Activated T-helper 9 cell treated with anti-CD3 and anti-CD28 coated beads, Interleukin-2, amount 50 U/mL, for 16 hours (primary cell): ENCODE measurements at places on chromosomes 1 and 21.
A peak's percentile ranks its signal among the peaks of the same experiment; 100 is the strongest.

DNA sequence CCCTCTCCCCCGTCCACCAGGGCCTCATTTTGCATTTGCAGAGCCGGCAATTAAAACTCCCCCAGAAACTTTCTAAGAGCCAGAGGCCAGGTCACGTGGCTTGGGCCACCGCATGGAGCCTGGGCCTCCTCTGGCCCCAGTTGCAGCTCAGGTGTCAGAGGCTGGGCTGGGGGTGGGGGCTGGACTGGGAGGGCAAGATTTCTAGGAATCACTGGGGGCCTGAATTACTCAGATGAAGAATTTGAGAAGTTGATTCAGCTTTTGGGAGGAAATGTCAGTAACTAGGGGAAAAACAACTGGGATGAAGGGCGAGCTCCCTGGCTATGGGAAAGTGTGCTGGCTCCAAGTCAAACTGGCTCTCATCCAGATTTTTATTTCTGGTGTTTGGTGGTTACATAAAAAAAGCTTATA lies 151.0 kb downstream of the CDC7 start:
- DNase-seq, result no peak

GRCh38 chr1:33349081-33349759 lies 28.3 kb upstream of the A3GALT2 start:
- peak; percentile 31 for DNase-seq

DNA sequence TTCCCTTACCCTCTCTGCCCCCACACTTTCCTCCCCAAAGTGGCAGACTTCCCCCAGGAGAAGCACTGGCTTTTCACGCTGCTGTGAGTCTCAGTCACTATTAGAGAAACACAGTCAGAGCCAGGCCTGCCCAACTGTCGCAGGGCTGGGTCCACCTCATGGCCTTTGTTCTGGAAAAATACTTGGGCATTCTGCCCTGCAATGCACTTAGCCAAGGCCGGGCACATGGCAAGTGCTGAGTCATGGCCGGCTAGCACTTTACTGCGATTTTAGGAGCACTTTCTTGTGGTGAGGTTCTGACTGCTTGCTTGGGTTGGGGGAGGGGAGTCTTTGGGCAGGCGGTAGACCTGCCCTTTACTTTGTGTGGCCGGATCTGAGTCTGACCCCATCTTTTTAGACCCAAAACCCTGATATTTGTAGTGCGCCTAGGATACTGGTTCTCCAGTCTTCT lies 7.7 kb downstream of the EPHX1 start:
- no peak for DNase-seq

DNA sequence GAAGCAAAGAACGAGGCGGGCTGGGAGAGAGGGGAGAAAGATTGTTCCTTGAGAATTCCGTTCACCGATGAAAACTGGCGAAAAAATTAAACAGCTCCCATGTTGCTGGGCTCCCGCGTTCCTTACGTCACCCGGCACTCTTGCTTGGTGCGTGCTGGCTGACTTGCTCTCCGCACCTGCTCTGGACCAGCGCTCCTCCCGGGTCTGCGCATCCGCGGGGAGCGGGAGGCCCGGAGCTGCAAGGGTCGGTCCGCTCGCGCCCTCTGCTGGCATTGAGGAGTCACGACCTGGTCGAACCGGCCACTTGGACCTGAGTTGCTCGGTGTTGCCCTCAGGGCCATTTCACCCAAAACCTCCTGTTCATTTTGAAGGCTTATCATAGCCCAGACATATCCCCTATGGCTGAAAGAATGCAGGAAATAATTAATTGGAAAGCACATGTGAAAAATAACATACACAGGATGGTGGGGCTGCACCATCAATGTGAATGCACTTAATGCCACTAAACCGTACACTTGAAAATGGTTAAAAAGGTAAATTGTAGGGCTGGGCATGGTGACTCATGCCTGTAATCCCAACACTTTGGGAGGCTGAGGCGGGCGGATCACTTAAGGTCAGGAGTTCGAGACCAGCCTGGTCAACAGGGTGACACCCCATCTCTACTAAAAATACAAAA lies 98.9 kb upstream of the BACE2 start:
- DNase-seq, result peak; percentile 36

DNA sequence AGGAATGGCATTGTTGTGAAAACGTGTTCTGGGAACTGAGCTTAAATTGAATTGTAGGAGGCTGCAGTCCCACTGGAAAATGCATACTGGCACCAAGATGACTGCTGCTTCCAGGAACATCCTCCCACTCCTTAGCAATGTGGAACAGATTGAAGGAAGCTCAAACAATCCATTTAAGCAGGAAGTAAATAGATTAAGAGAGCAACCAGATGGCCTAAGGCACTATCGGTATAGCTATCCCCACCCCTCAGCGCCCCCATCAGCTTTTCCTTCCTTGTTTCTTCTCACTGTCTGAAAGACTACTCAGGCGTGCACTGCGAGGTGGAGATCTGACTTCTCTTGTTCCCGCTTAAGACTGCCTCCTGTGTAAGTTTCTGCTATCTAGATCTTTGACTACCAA lies 4.0 kb upstream of the IFI16 start:
- no peak for DNase-seq

- DNase-seq, result peak; percentile 73
Observed at GRCh38 chr1:235093696-235094592, 34.7 kb downstream of the TOMM20 start.

GRCh38 chr1:21893046-21893805 lies 43.9 kb downstream of the HSPG2 start:
- no peak for DNase-seq

DNA sequence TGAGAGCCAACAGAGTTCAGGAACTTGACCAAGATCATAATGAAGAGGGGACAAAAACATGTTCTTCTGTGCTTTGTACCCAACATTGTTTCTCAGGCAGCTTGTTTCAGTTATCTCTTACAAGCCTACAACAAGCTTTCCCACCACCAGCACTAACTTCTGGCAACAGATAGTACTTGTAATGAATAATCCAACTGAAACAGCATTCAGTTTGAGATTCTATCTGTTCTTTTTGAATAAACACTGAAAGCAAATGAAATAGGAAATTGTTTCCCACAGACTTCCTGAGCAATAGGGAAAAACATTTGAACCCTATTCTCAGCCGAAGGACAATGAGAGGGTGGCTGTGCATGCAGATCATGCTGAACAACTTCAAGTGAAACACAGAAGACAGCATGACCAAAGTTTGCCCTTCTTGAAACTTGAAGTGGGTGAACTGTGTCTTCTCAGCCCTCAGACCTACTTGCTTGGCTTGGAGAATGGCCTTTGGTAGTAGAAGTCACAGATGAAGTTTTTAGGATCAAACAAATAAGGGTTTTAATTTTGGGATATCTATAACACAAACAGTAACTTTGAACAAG lies 11.2 kb upstream of the HOOK1 start:
- DNase-seq, result no peak

DNA sequence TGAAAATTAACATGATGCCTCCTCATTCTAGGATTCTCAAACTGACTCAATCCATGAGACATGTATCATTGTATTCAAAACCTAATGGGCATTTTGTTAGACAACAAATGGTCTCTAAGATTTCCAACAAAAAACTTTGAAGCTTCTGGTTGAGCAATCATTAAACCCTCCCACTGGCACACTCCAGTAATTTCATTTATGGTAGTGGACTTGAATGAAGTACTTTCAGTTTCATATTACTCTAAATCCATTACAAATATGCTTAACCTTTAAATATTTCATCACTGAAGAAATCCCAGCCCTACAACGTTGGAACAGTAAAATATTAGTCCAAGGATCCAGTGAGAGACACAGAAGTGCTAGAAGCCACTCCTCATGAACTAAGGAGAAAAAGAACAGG lies 43.5 kb downstream of the GBP6 start:
- no peak for DNase-seq

DNA sequence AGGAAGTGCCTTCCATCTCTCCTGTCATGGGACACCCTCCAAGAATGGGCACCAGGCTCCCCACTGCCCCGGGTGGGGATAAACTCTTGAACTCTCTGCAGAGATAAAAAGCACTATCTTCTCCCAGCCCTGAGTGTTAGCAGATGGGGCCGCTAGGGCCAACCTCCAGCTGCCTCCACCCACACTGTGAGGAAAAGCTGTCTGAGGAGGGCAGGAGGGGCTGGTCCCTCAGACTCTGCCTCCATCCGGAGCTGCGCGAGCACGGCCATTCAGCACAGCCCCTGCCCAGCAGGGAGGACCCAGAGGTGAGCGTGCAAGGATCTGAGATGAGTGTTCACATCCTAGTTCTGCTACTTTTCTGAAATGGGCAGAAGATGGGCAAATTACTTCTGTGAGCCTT lies 51.8 kb upstream of the TRABD2B start:
- no peak for DNase-seq

DNA sequence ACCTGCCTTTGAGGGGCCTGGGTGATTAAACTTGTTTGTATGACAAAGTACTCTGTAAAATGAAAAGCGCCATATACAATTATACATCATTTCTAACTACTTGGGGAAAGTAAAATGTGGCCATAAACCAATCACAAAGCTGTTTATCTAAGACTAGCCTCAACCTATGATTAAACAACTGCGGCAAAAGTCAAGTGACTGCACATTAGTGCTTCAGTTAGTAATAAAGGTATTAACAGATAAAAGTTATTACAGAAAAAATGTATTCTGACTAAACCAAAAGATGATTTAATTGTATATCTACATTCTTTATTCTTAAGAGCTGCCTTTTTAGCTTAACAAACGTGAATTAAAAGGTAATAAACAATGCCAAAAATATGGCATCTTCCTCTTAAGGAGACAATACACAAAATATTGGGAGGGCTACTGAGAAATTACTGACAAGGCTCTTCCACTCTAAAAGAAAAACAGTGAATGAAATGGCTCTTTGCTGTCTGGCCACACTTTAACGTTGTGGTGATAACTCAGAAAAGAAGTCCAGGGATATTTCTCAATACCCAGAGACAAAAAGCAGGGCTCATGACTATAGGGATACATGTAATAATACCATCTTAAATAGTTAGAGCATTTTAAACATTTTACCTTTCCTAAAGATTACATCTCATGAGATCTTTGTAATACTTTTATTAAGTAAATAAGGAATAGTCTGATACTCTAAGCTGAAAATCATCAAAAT lies 8.6 kb downstream of the ARHGAP29 start:
- DNase-seq, result no peak

- no peak for DNase-seq
Observed at GRCh38 chr1:166418344-166418933, 251.6 kb upstream of the FAM78B start.

GRCh38 chr21:37136261-37136660 lies 63.2 kb downstream of the TTC3 start:
- no peak for DNase-seq

- no peak for DNase-seq
Observed at GRCh38 chr1:2639203-2639602, 6.4 kb upstream of the MMEL1 start.

DNA sequence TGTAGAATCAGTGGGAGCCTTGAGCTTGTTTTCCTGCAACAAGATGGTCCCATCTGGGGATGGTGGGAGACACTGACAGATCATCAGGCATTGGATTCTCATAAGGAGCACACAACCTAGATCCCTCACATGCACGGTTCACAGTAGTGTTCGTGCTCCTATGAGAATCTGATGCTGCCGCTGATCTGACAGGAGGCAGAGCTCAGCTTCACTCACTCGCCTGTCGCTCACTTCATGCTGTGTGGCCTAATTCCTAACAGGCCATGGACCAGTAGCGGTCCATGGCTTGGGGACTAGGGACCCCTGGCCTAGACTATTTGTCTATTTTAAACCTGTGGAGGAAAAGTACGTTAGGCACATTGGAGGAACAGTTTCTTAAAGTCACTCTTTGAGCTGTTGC lies 140.0 kb downstream of the EDEM3 start:
- no peak for DNase-seq

DNA sequence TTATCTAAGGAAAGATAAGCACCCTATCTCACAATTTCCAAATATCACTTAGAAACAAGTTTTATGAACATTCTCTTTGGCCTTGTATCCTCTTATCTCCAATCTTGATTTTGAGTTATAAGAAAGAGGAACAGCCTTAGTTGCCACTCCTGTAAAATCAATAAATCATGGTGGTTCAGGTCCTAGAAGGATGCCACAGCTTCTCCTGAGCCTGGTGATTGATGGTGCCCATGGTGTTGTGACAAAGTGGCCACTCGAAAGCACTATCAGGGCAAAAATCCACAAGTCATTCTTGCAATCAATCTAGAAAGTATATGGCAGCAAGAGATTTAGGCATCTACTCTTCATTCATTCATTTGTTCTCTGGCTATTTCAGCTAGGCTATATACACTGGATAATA lies 27.8 kb downstream of the GBP6 start:
- no peak for DNase-seq

GRCh38 chr1:1130206-1131120 lies 14.6 kb upstream of the C1orf159 start:
- no peak for DNase-seq

DNA sequence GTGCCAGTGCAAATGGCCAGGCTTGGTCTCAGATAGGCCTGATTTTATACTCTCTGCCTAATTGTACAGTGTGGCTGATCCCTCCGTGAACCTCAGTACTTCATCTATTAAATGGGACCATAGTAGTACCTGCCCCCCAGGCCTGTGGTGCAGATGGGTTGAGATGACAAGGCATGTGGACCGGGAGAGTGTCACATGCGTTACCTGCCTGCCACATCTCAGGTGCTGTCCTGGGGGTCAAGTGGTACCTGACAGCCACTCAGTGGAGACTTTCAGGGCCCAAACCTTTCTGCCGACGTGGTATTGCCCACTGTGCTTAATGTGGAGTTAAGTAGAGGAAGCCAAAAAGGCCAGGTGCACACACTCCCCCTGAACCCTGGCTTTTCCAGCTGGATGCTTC lies 197.3 kb downstream of the FOXD2 start:
- DNase-seq, result no peak

- no peak for DNase-seq
Observed at GRCh38 chr1:54721719-54722118, 6.1 kb downstream of the TTC4 start.

DNA sequence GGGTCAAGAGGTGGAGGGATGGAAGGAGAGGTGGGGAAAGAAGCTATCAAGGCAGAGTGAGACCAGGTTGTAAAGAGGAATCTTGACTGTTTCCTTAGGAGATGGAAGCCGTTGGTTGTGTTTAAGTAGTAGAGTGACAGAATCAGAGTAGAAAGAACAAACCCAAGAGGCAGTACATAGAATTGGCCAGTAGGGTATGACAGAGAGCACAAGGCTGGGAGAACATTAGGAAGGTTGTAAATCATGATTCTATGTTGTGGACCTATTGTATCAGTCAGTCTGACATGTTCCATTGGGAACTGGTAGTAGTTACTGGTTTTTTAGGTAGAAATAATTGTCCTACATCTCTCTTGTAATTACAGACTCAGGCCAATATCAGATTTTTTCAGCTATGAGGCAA lies 486.9 kb upstream of the USP24 start:
- DNase-seq, result no peak
